Airway epithelial cell (primary cell): ENCODE measurements at places on chromosomes 6 and 20. TPM values are rescaled to one million over a fixed set of nuclear protein-coding genes. Genes with fewer than 3 reads are reported as not detected.

Gene GTPBP2
- total RNA-seq, result 22.1 and 28.0 TPM in 2 replicates

Gene GSTA2
- total RNA-seq, result not detected in 2 replicates

Gene IP6K3
- 0.07 TPM in 1 of 2 replicates, not detected in the other for total RNA-seq

Gene RARS2
- total RNA-seq, result 21.4 and 21.6 TPM in 2 replicates

Gene PCMT1
- 140 and 179 TPM in 2 replicates for total RNA-seq

Gene TAGAP
- total RNA-seq, result 0.07 and 0.42 TPM in 2 replicates

Gene BHLHE23
- not detected in 2 replicates for total RNA-seq
